ENCODE measurements at places on chromosomes 2 and 18.

- no peak for DNase-seq
Measured at GRCh38 chr2:8033546-8034096, 648.2 kb upstream of the ID2 start.

DNA sequence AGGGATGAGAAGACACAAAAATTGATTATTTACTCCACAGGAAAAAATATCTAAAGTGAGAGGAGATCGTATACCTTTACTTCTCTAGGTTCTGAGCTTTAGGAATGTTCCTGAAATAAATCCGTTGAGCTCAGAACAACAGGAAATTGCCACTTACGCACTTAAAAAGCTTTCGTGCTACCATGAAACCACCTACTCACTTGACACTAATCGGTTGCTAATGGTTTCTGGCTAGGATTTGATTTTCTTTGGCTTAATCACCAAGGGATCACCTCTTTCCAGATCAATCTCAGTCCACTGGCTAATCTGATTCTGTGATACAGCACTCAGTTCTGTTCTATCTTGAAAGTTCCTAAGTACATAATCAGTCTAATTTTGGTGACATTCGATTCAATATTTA lies 419.6 kb downstream of the DLGAP1 start:
- DNase-seq = no peak

- DNase-seq = no peak
Measured at GRCh38 chr2:191292869-191293268, 47.7 kb downstream of the MYO1B start.

DNA sequence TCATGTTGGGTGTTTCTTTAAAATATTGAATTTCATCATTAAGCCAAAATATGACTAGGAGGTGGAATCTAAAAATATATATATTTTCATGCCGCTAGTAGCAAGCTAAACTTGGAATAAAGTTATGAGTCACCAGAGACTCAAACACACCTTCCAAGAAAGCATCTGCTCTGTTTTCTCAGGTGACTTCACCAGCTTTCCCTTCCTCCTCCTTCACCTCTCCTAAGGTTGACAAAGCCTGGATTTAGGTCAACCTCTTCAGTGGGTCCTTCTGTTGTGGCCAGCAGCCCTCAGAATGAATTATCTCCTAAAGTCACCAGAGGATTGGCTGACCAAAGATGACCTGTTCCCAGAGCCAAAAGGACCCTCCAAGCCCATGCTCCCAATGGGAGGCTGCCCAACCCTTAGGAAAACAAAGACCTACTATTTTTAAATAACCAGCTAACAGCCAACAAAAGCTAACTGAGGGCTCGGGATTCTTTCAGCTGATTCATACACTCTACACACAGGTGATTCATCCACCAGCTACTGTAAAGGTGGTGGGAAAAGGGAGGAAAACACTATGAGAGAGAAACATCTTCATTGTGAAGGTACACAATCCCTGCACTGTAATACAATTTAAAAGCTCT lies 113.9 kb downstream of the MYO5B start:
- no peak for DNase-seq

GRCh38 chr2:69011611-69012157 lies 1.3 kb upstream of the ANTXR1 start:
- DNase-seq = no peak

- DNase-seq = no peak
Measured at GRCh38 chr18:28468901-28469300, 292.0 kb upstream of the CDH2 start.

DNA sequence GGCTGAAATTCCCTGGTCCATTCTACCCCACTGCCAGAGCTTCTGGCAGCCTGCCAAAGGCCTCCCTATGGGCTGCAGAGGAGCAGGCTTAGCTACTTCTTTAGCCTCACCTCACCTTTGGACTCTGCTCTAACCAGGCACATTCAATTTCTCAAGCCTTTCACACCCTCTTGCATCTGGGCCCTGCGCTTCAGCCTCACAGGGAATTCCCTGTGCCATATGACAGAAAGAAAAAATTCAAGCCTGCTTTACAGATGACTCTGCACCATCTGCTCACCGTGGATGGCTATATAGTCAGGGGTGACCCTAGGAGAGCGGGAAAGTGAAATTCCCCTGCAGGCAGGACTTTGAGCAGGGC lies 62.5 kb downstream of the REEP1 start:
- DNase-seq = no peak

- no peak for DNase-seq
Measured at GRCh38 chr18:57806201-57806977, 3.3 kb upstream of the ATP8B1 start.

DNA sequence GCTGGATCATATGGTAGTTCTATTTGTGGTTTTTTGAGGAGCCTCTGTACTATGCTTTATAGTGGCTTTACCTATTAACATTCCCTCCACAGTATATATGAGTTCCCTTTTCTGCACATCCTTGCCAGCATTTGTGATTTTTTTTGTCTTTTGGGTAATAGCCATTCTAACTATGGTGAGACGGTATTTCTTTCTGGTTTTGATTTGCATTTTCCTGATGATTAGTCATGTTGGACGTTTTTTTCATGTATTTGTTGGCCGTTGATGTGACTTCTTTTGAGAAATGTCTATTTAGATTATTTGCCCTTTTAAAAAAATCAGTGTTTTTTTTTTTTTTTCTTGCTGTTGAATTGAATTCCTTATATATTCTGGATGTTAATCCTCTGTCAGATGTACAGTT lies 31.1 kb downstream of the ACTR3 start:
- no peak for DNase-seq

DNA sequence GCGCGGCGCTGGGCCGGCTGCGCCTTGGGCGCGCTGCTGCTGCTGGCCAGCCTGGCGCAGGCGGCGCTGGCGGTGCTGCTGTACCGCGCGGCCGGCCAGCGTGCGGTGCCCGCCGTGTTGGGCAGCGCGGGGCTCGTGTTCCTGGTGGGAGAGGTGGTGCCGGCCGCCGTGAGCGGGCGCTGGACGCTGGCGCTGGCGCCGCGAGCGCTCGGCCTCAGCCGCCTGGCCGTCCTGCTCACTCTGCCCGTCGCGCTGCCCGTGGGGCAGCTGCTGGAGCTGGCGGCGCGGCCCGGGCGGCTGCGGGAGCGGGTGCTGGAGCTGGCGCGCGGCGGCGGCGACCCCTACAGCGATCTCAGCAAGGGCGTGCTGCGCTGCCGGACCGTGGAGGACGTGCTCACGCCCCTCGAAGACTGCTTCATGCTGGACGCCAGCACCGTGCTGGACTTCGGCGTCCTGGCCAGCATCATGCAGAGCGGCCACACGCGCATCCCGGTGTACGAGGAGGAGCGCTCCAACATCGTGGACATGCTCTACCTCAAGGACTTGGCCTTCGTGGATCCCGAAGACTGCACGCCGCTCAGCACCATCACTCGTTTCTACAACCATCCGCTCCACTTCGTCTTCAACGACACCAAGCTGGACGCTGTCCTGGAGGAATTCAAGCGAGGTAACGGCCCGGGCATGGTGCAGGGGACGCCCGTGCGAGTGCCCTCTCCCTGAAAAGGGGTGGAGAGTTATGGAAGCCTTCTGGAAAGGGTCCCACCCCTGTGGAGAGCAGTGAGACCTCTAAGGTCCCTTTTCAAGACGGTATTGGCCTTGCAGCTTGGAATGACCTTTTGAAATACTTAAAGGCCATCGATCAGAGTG lies 1.0 kb downstream of the CNNM3 start:
- DNase-seq = no peak

- no peak for DNase-seq
Measured at GRCh38 chr2:102460467-102460866, 12.6 kb upstream of the SLC9A4 start.

DNA sequence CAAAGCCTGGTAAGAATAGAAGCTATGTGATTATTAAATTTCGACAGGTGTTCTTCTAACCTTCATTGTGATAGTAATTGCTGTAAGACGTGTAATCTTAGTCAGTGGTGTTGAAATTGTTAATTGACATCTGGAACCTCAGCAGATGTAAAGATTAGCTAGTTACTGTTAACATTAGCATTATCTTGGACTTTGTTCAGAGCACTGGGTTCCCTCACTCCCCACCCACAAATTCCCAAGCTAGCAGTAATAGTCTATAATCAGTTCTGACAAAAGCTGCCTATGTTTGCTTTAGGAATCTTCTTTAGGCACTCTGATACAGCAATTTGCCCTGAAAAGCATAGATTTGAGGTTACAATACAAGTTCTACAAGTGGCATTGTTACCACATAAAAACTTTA lies 233.7 kb downstream of the EN1 start:
- DNase-seq = no peak
